EL (cell line): ENCODE measurements at places on chromosomes 4 and X.

DNA sequence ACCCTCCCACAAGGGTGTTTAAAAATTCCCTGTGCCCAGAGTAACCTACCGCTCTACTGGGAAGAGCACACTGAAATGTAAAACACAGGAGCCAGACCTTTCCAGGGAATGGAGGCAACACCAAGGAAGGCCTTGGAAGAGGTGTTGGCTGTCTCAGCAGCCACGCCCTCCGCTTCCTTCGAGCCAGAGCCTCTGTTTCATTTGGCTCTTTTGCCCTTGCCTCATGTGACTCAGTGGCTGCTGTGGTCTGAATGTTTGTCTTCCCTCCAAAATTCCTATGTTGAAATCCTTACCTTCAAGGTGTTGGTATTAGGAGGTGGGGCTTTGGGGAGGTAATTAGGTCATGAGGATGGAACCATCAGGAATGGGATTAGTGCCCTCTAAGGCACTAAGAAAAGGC lies 11.3 kb downstream of the SCD5 start:
- DNase-seq, result peak; percentile 34

DNA sequence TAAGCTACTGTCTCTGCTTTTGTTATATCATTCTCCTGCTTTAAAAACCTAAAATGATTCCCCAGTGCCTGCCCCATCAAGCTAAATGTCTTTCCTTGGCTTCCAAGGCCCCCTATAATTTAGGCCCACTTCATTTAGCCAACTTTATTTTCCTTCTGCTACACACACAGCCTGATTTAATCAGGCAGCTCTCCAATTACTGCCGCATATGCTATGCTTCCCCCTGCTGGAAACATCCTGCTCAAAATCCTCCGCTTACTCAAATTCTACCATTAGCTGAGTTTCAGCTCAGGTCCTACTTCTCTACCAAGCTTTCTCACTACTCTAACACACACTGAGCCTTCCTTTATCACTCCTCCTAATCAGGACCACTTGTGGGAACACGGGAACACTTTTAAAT lies 17.0 kb downstream of the LAMP2 start:
- no peak for DNase-seq

DNA sequence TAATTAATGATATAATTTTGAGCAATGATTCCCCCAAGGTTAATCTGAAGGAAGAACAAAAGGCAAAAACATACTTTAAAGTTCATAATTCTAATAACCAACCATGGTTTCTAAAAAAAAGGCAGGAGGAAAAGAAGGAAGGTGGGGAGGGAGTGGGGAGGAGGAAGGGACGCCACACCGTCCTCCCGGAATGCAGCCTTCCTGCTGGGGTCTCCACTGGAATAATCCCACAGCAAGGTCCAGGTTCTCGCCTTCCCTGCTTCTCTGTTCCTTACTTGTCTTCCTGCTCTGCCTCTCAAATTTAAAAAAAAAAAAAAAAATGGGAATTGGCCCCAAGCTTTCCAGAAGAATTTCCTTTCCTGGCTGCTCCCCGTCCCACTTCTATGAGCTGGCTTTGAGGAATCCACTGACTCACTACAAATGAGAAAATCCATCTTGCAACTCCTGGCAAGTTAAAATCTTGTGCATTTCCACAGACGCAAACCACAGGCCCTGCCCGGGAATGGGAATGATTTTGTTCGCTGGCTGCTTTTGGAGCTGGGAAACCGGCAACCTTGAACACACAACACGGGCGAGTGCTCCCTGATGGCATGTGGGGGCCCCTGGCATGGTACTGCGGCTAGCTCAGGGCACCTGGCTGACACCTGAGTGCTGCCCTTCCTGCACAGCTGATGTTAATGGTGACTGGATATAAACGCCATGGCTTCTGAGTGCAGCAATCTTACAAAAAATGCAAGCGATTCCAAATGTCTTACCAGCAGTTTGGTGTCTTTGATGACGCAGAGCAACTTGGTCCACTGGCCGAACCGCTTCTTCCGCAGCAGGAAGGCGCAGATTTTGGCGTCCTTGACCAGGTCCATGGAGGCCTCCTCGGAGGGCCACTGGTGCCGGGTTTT lies 97.0 kb downstream of the AFAP1 start:
- DNase-seq, result peak; percentile 99

DNA sequence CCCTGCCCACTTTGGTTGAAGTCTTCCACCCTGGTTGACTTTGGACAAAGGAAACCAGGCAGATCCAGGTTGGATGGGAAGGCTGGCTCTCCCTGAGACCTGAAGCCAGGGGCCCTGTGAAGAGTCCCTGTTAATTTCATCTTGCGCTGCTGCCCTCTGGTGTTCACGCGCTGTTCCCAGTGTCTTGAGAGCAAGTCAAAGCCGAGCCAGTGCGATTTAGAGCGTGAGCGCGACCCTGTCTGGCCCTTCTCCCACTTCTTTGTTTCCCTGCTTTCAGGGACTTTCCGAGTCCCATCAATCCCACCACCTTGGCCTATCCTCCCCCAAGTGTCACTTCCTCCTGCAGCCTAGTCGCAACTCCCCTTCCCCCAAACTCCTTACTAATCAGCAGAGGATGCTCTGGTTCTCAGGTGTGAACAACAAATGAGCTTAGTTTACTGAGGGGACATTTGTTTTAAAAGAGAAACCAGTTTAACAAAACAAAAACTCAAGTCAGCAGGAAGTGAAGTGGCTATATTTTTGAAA lies 25.8 kb upstream of the CHRNA9 start:
- peak; percentile 78 for DNase-seq

DNA sequence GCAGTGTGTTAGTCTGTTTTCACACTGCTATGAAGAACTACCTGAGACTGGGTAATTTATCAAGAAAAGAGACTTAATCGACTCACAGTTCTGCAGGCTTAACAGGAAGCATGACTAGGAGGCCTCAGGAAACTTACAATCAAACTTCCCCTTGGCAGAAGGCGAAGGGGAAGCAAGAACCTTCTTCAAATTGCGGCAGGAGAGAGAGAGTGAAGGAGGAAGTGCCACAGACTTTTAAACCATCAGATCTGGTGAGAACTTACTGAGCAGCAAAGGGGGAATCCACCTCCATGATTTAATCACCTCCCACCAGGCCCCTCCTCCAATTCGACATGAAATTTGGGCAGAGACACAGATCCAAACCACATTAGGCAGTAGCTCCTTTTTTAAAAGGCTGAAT lies 59.2 kb upstream of the LEF1 start:
- no peak for DNase-seq

- DNase-seq, result no peak
Observed at GRCh38 chrX:138765051-138765450, 53.5 kb upstream of the FGF13 start.

DNA sequence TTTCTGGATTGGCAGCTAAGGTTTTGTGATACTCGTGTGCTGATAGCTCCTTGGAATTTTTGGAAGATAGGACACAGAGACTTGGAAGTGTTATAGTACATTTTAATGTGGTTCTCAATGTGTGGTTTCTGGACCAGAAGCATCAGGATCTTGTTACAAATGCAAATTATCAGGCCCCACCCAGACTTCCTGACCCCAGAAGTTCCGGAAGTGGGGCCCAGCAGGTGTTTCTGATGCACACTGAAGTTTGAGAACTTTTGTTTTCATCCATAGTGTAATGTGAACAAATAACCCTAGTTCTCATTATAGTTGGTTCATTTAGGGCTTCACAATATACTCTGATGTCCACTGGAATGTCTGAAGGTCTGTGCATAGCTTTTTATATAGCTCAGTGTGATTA lies 49.6 kb downstream of the LAMP2 start:
- DNase-seq, result no peak

DNA sequence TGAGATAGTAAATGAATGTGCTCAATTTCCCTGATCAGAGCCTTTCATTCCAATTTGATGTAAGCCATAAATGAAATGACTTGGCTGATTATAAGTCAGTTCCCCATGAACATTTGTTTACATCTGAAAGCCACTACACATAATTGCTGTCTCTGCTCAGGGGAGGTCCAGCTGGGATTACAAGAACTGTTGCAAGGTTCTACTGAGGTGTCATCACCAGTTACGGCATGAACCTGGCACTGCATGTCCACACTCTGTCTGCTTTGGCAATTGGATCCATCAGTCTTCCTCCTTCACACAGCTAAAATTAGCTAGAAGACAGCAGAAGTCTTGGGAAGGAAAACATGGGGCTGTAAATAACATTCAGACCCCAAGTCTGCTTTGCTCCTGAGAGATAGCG lies 12.8 kb upstream of the MBNL3 start:
- no peak for DNase-seq

GRCh38 chr4:122732329-122733026 lies at the start of gene BBS12:
Gene BBS12 (plus strand): TSS chr4:122732704. CDS start chr4:122741893, 9,189 bp downstream.
- peak; percentile 99 for DNase-seq

DNA sequence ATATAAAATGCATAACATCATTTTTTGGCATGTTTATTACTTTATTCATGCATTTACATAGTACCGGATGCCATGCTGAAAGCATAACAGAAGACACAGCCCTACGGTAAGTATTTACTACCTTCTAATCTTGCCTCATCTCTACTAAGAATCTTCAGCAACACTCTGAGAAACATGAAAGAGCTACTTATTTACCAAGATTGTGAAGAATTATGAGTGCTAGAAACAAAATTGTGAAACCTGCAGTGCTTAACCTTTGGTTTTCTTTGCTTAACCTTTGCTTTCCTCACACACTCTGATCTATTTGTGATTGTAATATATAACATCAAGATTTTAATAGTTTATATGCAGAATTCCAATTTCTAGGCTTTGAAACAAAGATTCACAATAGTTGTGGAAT lies 7.4 kb downstream of the ANTXR2 start:
- DNase-seq, result no peak

- no peak for DNase-seq
Observed at GRCh38 chr4:55993994-55994663, 45.4 kb downstream of the CEP135 start.

GRCh38 chr4:87844452-87844851 lies 11.7 kb downstream of the MEPE start:
- DNase-seq, result no peak

DNA sequence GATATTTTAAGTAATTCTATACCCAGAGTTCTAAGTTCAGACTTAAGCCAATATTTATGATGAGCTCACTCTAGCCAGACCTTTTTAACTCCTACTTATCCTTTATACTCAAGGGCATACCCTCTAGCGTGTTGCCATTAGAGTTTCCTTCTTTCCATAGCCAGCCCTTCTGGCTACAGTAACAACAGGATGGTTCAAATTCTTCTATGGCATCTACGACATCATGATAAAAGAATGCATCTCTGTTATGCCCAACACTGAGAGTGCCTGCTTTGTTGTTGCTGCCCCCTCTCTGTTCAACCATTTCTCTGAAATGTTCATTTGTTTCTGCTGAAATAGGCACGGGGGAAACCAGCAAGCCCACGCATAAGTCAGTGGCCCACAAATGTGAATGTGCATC lies 104.5 kb downstream of the UBE2NL start:
- DNase-seq, result no peak

DNA sequence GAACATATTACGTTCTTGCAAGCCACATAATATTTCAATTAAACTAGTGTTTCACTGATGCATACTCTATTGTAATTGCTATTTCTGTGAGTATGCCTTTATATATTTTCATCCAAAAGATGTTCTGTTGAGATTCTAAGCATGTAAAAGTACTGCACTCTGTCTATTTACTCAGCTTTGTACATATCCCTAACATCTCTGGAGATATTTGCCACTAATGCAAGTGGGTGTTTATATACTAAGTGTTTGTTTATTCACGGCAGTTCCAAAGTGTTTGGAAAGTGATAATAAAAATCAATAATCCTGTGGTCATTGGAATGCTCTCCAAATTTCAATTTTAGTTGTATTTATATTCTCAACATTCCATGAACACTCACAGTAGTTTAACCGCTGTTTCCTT lies 1989.0 kb downstream of the C4orf33 start:
- DNase-seq, result no peak

- no peak for DNase-seq
Observed at GRCh38 chrX:107549504-107549903, 78.8 kb upstream of the PRPS1 start.

DNA sequence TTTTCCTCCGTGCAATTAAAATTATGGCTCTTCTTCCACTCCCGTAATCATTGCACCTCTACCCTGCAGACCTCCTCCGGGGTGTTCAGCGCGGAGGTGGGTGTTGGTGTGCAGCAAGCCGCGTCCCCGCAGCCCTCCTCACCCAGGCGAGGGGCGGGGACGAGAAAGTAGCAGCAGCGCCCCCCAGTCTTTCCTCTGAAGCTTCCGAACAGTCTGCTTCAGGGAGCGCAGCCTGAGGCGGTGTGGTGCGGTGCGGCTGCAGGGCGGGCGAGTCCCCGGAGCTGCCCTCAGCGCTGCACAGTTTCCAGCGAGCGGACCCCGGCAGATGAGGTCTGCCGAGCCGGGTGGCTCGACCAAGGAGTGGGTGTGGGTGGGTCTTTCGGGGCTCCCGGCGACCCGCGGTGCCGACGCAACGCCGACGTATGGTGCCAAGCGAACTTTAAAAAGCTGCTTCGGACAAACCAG lies at the start of gene FRAS1:
TSS of gene FRAS1 (plus strand) at position 189 of the 465 bp plus-strand sequence. CDS start 687 bp downstream, outside the sequence.
- peak; percentile 5 for DNase-seq

DNA sequence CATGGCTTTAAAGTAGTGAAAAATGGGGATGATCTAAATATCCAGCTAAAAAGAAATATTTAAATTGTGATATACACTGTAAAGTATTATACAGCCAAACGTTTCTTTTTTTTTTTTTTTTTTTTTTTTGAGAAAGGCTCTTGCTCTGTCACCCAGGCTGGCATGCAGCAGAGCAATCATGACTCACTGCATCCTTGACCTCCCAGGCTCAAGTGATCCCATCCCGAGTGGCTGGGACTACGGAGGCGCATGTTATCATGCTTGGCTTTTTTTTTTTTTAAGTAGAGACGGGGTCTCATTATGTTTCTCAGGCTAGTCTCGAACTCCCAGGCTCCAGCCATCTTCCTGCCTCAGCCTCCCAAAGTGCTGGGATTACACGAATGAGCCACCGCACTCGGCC lies 17.1 kb downstream of the SMIM14 start:
- peak; percentile 92 for DNase-seq

GRCh38 chr4:102308032-102308799 lies 37.1 kb downstream of the SLC39A8 start:
- peak; percentile 8 for DNase-seq

GRCh38 chr4:142818031-142818430 lies 28.1 kb downstream of the INPP4B start:
- DNase-seq, result peak; percentile 47

DNA sequence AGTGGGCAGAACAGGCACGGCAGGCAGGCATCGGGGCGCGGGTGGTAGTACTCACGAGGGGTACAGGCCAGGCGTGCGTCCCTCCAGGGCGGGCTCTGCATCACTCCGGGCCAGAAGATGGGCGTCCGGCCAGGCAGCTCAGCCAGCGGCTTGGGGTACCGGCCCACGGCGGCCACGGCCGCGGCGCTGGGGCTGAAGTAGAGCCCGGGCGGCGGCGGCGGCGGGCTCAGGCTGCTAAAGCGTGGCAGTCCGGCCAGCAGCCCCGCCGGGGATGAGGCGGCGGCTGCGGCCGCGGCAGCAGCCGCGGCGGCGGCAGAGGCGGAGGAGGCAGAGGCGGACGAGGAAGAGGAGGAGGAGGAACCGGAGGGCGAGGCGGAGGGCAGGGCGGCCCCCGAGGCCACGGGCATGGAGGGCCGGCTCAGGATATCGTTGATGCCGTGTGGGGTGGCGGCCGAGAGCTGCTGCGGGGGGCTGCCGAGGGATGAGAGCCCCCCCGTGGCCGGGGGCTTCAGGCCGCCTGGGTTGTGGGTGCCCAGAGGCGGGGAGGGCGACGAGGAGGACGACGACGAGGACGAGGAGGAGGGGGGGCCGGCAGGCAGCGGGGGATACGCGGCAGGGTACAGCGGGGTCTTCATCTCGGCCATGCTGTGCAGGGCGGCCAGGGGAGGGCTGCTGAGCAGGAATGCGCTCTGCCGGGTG lies 1.4 kb downstream of the NKX6-1 start:
- peak; percentile 9 for DNase-seq

GRCh38 chr4:54085284-54085683 lies 14.7 kb upstream of the GSX2 start:
- DNase-seq, result peak; percentile 88
